Smooth muscle cell of the pulmonary artery (primary cell): ENCODE measurements at places on chromosomes 4 and X. TPM values are rescaled to one million over a fixed set of nuclear protein-coding genes. Genes with fewer than 3 reads are reported as not detected.

MAGEA1 gene
- total RNA-seq: not detected in 2 replicates

TLR2 gene
- total RNA-seq: 0.07 and 0.66 TPM in 2 replicates

KCND1 gene
- 2.3 and 2.8 TPM in 2 replicates for total RNA-seq

FAM184B gene
- total RNA-seq: 0.07 and 0.10 TPM in 2 replicates

CT47B1 gene
- not detected in 2 replicates for total RNA-seq

GYPA gene
- not detected in 2 replicates for total RNA-seq

TASL gene
- total RNA-seq: not detected in 2 replicates
